Thymus (tissue), 14 donors: ENCODE measurements at places on chromosomes 6 and 20.

GRCh38 chr6:159494586-159494972 lies 198.5 kb downstream of the SOD2 start:
- no peak for DNase-seq

DNA sequence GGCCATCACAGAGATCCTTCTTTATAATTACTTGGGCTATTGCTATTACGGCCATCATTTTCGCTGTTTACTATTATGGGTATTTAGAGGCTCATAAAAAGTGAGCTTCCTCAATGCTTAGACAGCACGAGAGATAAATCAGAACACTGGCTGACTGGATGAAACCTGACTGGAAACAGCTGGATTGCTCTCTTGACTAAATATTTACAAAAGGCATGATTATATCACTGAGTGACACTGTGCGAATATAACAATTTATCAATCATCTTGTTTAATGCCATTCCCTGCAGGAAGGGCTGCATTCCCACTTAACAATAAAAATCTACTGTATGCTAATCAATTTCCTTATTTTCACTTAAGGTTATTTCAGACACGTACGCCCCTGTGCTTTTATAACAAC lies 260.1 kb upstream of the ARID1B start:
- no peak for DNase-seq

DNA sequence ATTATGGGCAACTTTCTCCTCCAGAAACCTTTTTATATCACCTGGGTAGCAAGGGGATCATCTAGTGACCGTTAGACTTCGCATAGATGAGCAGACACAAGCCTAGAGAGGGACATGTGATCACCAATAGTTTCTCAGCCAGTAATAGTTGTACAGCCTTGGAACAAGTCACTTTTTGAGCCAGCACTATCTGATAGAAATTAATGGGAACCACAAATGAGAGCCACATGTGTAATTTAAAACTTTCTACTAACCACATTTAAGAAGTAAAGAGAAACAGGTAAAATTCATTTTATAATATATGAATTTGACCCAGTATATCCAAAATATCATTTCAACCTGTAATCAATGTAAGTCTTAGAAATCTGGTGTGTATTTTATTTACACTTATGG lies 592 bp upstream of the CTNNBL1 start:
- no peak for DNase-seq

DNA sequence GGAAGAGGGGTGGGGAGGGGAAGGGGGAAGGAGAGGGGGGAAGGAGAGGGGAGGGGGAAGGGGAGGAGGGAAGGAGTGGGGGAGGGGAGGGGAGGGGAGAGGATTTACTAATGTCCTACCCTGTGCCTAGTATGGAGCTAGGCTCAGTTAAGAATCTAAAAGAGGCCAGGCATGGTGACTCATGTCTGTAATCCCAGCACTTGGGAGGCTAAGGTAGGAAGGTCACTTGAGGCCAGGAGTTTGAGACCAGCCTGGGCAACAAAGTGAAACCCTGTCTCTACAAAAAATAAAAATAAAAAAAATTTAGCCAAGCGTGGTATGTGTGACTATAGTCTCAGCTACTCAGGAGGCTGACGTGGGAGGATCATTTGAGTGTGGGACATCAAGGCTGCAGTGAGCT lies 13.0 kb downstream of the UBE2J1 start:
- DNase-seq = no peak

DNA sequence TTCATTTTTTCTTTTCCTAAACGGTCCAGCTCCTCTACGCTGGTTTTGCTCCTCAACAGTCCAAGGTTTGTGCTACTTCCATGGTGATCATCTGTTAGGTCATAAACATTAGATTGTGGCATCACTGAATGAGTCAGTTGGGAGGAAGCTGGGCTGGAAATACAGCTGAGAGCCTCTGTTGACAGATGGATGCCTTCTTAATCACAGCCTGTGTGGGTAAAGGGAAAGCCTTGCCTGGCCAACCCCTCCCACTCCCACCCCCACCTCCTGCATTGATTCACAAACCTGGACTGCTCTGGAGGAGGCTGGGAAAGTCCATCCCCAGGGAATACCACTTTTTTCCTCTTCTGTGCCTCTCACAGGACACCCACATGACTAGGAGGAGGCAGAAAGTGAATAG lies 180.6 kb upstream of the CCN2 start:
- no peak for DNase-seq

DNA sequence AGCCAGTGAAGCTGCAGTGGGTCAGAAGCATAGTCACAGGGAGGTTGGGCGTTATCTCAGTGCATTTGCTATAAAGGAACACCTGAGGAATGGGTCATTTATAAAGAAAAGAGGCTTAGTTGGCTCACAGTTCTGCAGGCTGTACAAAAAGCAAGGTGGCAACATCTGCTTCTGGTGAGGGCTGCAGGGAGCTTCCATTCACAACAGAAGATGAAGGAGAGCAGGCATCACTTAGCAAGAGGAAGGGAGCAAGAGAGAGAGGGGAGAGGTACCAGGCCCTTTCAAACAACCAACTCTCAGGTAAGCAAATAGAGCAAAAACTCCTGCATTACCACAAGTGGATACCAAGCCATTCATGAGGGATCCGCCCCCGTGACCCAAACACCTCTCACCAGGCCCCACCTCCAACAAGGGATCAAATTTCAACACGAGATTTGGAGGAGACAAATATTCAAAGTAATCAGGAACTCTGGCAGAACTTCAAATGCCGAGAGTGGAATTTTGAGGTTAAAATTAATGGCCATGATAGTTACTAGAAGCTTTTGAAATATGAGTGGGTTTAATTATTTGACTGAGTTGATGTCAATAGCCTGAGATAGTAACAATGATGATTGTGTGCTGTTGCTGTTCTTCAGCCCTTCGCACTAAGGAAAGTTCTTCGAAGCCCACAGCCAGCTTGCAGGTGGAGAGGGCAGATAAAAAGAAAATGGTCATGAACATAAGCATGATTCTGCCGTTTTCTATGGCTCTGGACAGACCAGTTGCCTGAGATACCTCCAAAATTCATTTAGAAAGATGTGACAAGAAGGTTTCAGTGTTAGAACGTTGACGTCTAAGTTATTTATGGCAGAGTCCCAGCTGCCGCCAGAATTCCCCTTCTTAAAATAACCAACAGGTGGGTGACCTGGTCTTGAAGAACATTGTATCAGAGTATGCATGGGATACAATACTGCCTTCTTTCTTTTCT lies 55.3 kb upstream of the ADTRP start:
- DNase-seq = peak; percentile 28

DNA sequence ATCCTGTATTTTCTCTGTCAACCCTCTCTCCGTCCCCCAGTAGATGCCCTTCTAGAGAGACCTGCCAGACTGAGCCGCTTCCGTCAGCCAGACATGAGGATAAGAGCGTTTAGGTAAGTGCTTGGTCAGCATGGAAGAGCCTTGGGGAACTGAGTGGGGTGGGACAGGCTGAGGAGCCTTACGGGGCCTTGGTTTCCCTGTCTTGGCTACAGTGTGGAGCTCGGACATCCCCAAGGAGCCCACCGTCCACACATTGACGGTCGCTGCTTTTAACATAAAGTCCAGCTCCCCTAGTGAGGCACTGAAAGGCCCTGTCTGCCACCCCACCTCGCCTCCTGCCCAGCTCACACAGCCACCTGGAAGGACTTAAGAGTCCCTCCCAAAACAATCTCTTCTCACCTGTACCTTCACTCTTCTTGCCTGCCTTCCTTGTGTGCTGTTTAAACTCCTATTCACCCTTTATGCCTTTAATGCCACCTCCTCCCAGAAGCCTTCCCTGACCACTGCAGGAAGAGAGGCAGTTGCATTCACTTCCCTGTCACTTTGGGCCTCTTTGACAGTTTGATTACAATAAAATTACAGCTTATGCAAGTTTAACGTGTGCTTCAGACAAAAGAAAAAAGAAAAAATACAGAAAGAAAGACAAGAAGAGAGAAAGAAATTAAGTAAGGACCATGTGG lies 42.3 kb downstream of the PDYN start:
- DNase-seq = no peak

DNA sequence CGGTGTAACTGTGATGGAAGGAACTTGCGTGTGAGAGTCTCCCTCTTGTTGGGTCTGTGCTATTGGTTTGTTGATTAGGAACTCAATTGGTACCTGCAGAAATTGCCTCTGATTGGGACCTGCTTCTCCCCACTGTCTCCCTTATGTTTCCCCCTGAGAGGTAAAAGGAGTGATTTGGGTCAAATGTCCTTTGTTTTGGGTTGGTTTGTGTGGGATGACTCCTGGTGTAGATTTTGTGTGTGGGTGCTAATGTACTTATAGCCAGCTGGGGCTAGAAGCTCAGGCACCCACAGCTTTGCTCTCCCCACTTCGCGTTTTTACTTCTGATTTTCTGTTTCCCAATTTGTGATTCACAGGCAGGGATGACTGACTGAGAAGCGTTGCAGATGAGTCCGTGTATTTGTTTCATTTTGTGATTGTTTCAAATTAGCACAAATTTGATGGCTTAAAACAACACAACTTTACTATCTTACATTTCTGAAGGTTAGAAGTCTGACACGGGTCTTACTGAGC lies 79.1 kb downstream of the UTRN start:
- DNase-seq = no peak

GRCh38 chr6:36355819-36356218 lies 19.1 kb upstream of the BNIP5 start:
- DNase-seq = no peak

GRCh38 chr6:109449795-109450673 lies 5.5 kb downstream of the MICAL1 start:
- DNase-seq = no peak

DNA sequence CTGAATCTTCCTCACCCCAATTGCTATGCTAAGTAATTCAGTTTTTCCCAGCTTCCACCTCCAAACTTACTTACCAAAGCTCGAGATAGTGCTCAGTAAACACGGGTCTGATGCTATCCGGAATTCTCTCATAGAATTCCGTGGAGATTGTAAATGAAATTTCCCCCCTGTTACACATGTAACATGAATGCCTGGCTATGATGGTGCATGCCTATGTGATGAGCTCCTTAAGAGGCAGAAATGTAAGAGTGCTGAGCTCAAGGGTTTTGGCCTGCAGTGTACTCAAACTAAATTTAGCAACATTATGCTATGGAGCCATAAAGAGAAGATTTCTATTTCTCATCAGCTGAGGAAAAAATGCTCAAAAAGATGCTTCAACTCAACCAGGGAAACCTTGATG lies 133.4 kb upstream of the FUT9 start:
- DNase-seq = no peak

DNA sequence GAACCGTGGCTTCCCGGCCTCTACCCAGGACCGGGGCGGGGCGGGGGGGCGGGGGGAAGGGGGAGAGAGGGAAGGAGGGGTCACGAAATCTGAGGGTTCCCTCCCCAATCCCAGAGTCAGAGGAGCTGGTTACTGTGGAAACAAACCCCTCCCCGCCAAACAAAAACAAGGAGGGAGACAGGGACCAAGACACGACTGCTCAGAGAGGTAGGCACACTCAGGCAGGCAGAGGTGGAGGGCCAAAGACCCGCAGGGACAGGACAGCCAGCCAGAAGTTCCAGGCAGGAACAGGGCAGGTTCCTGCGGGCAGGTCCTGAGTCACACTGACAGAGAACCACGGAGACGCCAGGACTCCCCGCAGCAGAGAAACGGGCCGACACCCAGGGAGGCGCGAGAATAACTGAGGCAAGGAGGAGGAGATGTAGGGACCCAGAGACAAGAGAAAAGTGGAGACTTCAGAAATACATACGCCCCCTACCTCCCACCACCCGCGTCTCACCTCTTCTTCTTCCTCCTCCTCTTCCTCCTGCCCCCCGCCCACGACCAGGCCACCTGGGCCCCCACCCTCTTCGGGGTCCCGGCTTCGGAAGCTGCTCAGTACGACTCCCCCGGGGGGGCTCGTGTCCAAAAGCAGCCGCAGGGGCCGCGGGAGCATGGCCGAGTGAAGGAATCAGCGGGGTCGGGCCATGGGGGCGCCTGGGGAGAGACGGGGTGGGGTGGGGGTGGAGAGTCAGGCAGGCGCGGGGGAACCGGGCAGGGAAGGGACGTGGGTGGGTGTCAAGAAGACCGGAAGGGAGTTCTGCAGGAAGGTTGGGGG lies 578 bp downstream of the RGL2 start:
- DNase-seq = peak; percentile 53

GRCh38 chr6:113969888-113970804 lies 802 bp downstream of the HDAC2 start:
- peak; percentile 67 for DNase-seq

GRCh38 chr6:356828-357251 lies 34.7 kb upstream of the IRF4 start:
- no peak for DNase-seq

DNA sequence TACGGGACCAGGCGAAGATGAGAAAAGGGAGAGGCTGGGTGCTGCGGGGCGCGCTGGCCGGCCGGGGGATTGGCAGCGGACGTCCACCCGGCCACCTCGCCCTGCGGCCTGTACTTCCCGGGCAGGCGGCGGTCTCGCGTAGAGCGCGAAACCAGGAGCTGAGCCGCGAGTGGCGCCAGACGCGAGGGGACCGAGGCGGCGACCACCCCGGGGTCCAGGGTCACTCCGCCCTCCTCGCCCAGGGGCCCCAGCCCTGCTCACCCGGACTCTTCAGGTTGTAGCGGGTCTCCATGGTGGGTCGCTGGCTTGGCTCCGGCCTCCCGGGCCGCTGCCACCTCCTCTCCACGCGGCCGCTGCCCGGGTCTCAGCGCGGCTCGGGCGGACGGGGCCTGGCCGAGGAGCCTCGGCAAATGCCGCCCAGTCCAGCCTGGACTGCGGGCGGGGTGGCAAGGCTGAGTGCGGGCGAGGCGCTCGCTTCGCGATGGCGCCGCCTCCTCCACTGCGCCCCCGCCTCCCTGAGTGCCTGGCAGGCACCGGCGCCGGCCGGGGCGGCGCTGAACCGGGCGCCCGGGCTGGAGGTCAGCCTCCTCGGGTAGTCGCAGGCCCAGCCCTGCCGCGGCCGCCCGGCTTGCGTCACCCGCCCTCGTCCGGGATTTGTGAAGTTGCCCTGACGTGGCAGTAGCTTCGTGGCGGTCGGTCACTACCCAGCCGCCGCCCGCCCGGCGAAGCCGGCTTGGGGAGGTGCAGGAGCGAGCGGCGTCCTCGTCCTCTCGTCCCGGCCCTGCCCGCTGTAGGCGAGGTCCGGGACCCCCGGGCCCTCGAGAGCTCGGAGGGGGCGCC lies at the start of gene UBE2J1:
TSS of gene UBE2J1 (minus strand) at position 445 of the 840 bp plus-strand sequence. CDS start at position 292, 153 bp downstream.
- peak; percentile 81 for DNase-seq
